ENCODE measurements at places on chromosomes 4 and X.
A peak's percentile ranks its signal among the peaks of the same experiment; 100 is the strongest.

- no peak overlapping the region for H3K27ac ChIP-seq
- DNase-seq = no peak
- H3K27me3 ChIP-seq = no peaks in the 10 kb centered on the region
- H3K36me3 ChIP-seq = no peaks in the 10 kb centered on the region
- no peak overlapping the region for H3K4me3 ChIP-seq
Observed at GRCh38 chr4:180203349-180203748, 2039.9 kb upstream of the TENM3 start.

DNA sequence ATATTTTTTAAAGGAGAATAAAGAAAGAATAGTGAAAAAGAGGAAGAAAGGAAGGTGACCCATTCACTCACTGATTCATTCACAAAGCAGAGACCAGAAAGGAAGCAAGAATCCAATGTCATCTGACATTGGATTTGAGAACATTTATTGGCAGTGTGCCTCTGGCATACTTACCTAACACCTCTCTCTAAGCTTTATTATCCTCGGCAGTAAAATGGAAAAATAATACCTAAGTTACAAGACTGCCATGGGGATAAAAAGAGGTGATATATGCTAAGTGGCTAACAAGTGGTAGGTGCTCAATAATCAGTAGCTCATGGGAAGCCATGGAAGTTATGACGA is 41.6 kb upstream of the PPARGC1A start:
- H3K27me3 ChIP-seq = no peaks in the 10 kb centered on the region
- no peak overlapping the region for H3K27ac ChIP-seq
- no peaks in the 10 kb centered on the region for H3K36me3 ChIP-seq
- no peak overlapping the region for H3K4me3 ChIP-seq
- no peak for DNase-seq

DNA sequence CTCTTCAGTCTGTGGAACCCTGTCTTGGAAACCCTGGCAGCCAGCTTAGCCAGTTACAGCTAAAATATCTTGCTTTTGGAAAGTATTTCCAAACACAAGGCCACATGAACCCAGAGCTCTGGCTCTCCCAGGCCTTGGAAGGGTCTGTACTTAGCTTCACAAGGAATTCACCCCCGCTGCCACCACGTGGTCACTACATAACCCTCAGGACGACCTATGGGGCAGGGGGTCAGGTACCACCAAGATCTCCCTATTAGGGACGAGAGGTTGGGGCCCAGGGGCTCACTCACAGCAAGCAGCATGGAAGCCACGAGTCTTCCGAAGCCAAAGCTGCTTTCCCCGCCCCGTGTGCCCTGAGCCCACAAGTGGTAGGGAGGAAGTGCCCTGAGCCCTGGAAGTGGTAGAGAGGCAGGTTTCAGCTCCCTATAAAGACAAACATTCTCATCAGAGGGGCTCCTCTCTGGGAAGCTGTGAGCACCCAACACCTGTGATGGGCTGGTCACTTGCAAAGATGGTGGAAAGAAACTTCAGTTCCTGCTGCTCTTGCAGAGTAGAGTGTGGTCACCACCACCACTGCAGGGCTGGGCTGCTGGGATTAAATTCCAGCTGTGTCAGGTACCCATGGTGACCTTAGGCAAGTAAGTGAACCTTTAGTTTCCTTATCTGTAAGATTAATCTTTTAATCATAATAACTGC is 4.7 kb upstream of the JAKMIP1 start:
- no peaks in the 10 kb centered on the region for H3K27me3 ChIP-seq
- H3K27ac ChIP-seq = no peak overlapping the region
- no peak for DNase-seq

- no peaks in the 10 kb centered on the region for H3K36me3 ChIP-seq
- no peak overlapping the region for H3K4me3 ChIP-seq
- H3K27me3 ChIP-seq = no peaks in the 10 kb centered on the region
- no peaks in the 10 kb centered on the region for H3K4me1 ChIP-seq
Observed at GRCh38 chr4:87512400-87512799, 16.8 kb downstream of the SPARCL1 start.

- no peak overlapping the region for H3K27ac ChIP-seq
- DNase-seq = no peak
- H3K4me1 ChIP-seq = peaks cover 2% of the 10 kb centered on the region
- peaks cover 12% of the 10 kb centered on the region for H3K36me3 ChIP-seq
- no peak overlapping the region for H3K4me3 ChIP-seq
Observed at GRCh38 chr4:145489556-145489955, 7.9 kb downstream of the SMAD1 start.

DNA sequence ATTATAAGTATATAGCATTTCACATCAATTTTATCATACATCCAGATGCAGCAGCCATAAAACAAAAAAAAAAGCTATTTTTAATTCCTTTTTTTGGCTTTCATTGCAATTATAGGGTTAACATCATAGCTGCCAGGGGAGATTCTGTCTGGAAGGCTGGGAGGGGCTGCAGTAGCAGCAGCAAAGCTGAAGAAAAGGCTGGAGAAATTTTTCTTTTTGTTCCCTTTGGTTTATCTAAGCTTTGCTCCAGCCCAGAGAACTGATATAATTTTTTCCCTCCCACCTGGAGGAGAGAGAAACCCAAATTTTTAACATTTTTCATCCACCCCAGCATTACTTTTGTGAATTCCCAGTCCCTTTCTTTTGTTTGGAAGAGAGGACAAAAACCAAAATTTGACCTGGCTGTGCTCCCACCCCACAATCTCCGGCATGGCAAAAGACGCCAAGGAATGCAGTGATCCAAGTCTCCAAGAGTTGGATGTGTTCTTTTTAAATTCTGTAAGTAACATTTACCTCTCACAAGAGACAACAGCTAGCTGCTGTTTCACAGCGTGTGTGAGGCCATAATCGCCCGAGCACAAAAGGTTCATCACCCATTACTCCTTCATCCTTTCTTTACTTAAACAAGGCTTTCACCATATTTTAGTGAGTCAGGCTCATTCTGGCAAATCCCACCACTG is 25.1 kb upstream of the FAM156A start:
- H3K4me1 ChIP-seq = peaks cover 3% of the 10 kb centered on the region
- H3K27me3 ChIP-seq = no peaks in the 10 kb centered on the region
- H3K4me3 ChIP-seq = peak overlapping the region; percentile 49
- peak overlapping the region; percentile 90 for H3K27ac ChIP-seq
- DNase-seq = no peak

- H3K36me3 ChIP-seq = no peaks in the 10 kb centered on the region
- no peak overlapping the region for H3K4me3 ChIP-seq
- H3K4me1 ChIP-seq = no peaks in the 10 kb centered on the region
Observed at GRCh38 chr4:2786152-2786671, 6.7 kb upstream of the SH3BP2 start.

DNA sequence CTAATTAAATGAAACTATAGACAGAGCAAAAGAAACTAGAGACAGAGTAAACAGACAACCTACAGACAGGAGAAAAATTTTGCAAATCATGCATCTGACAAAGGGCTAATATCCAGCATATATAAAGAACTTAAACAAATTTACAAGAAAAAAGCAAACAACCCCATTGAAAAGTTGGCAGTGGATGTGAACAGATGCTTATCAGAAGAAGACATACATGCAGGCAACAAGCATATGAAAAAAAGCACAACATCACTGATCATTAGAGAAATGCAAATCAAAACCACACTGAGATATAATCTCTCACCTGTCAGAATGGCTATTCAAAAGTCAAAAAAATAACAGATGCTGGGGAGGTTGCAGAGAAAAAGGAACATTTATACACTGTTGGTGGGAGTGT is 14.8 kb downstream of the ZNF280C start:
- no peaks in the 10 kb centered on the region for H3K4me1 ChIP-seq
- H3K36me3 ChIP-seq = peaks cover 40% of the 10 kb centered on the region
- H3K4me3 ChIP-seq = no peak overlapping the region
- no peak for DNase-seq

GRCh38 chr4:139903845-139904244 is 238.2 kb downstream of the MGST2 start:
- no peak overlapping the region for H3K27ac ChIP-seq
- H3K27me3 ChIP-seq = no peaks in the 10 kb centered on the region
- no peak overlapping the region for H3K4me3 ChIP-seq
- no peaks in the 10 kb centered on the region for H3K36me3 ChIP-seq

- H3K27ac ChIP-seq = no peak overlapping the region
- no peak for DNase-seq
- H3K27me3 ChIP-seq = no peaks in the 10 kb centered on the region
- H3K4me1 ChIP-seq = no peaks in the 10 kb centered on the region
Observed at GRCh38 chrX:100368167-100368566, 41.9 kb downstream of the PCDH19 start.

GRCh38 chrX:141839856-141840255 is 1.7 kb downstream of the MAGEC3 start:
- no peaks in the 10 kb centered on the region for H3K4me1 ChIP-seq
- H3K36me3 ChIP-seq = no peaks in the 10 kb centered on the region
- H3K27me3 ChIP-seq = no peaks in the 10 kb centered on the region
- no peak overlapping the region for H3K4me3 ChIP-seq
- no peak for DNase-seq

- no peak for DNase-seq
- no peak overlapping the region for H3K4me3 ChIP-seq
- no peaks in the 10 kb centered on the region for H3K27me3 ChIP-seq
- no peaks in the 10 kb centered on the region for H3K36me3 ChIP-seq
- H3K4me1 ChIP-seq = no peaks in the 10 kb centered on the region
Observed at GRCh38 chr4:155974996-155975395, 21.3 kb upstream of the CTSO start.

DNA sequence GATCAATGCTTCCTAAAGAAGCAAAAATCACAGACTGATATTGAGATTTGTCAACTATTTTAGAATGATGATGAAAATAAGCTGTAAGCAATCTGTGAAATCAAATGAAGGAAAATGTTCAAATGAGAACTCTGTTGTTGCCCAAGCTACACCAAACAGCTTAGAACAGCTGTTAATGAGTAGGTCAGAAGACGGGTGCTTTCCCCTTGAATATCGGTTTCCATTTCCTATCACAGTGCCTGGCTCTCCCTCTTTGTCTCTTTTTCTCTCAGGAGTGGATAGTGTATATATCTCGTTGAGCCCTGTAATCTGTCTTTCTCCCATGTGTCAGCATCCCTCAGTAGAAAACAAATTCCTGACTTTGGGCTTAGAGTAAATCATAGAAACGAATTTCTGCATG is 1592.9 kb upstream of the TENM3 start:
- no peak for DNase-seq
- no peaks in the 10 kb centered on the region for H3K27me3 ChIP-seq
- H3K27ac ChIP-seq = no peak overlapping the region

- H3K4me1 ChIP-seq = peaks cover 1% of the 10 kb centered on the region
- H3K27me3 ChIP-seq = no peaks in the 10 kb centered on the region
- H3K36me3 ChIP-seq = no peaks in the 10 kb centered on the region
- no peak for DNase-seq
- no peak overlapping the region for H3K4me3 ChIP-seq
Observed at GRCh38 chr4:127870281-127870680, 10.4 kb upstream of the PLK4 start.

- no peaks in the 10 kb centered on the region for H3K4me1 ChIP-seq
- no peak overlapping the region for H3K27ac ChIP-seq
- no peaks in the 10 kb centered on the region for H3K36me3 ChIP-seq
- H3K27me3 ChIP-seq = no peaks in the 10 kb centered on the region
- DNase-seq = no peak
Observed at GRCh38 chr4:48943387-48943786, 36.8 kb upstream of the OCIAD2 start.

DNA sequence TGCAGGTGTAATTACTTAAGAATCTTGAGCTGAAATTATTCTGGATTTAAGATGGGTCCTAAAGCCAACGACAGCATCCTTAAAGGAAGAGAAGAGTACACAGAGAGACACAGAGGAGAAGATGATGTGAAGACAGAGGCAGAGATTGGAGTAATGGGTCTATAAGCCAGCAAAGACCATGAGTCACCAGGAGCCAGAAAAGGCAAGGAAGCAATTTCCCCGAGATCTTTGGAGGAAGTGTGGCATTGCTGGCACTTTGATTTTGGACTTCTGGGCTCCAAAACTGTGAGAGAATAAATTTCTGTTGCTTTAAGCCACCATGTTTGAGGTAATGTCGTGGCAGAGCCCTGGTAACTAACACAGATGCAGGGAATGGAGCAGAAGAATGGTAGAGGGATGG is 32.4 kb upstream of the LGI2 start:
- no peaks in the 10 kb centered on the region for H3K36me3 ChIP-seq
- no peak overlapping the region for H3K4me3 ChIP-seq
- no peak overlapping the region for H3K27ac ChIP-seq
- peaks cover 2% of the 10 kb centered on the region for H3K4me1 ChIP-seq
- no peak for DNase-seq

DNA sequence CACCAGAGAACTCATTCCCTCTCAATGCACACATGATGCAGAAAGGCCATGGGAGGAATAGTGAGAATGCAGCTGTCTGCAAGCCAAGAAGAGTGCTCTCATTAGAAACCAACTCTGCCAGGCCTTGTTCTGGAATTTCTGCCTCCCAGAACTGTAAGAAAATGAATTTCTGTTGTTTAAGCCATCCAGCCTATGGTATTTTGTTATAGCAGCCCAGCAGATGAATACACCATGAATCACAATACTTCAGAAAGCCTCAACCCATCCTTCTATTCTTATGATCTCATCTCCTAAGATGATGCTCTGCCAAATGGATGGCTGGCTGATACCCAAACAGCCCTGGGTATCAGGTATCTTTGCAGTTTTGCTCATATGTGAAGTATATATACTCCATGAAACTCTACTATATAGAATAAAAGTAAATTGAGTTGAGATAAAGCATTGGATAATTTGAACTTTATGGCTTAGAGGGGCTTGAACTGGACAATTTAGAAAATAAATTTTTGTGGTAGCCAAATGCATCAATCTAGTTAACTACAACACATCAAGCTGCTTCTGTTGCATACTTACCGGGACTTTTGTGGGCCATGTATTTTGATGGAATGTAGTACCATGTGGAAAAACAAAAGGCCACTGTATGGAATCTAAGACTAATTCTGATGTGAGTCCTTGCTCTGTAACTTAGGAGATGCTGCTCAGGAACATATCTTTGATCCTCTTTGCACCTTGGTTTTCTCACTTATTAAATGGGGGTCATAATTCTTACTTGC is 245.9 kb downstream of the HS3ST1 start:
- no peak overlapping the region for H3K4me3 ChIP-seq
- no peak for DNase-seq
- H3K36me3 ChIP-seq = no peaks in the 10 kb centered on the region
- H3K4me1 ChIP-seq = no peaks in the 10 kb centered on the region
- no peaks in the 10 kb centered on the region for H3K27me3 ChIP-seq

- H3K4me3 ChIP-seq = no peak overlapping the region
- no peaks in the 10 kb centered on the region for H3K27me3 ChIP-seq
- peaks cover 4% of the 10 kb centered on the region for H3K4me1 ChIP-seq
- H3K36me3 ChIP-seq = no peaks in the 10 kb centered on the region
- no peak for DNase-seq
Observed at GRCh38 chr4:10664408-10664807, 20.2 kb downstream of the CLNK start.

- no peaks in the 10 kb centered on the region for H3K27me3 ChIP-seq
- H3K36me3 ChIP-seq = no peaks in the 10 kb centered on the region
- no peak for DNase-seq
Observed at GRCh38 chr4:113835005-113835404, 73.5 kb upstream of the CAMK2D start.

DNA sequence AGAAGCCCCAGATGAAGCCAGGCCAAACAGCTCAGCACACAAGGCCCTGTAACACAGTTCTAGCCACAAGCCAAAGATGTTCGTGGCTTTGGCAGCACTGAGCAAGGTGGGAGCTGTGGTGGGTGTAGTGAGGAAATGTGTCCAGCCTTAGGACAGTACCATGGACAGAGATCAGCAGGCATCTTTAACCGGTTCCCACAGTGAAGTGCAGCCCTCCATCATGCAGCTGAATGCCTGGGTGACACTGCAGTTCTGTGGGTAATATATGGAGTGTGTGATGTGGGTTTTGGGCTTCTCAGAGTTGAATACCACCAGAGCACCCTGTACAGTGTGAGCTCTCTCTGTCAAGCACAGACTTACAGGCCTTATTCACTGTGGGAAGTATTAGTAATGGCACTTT is 6.0 kb upstream of the NEXMIF start:
- DNase-seq = peak; percentile 4
- H3K4me3 ChIP-seq = no peak overlapping the region
- H3K4me1 ChIP-seq = no peaks in the 10 kb centered on the region
- H3K27me3 ChIP-seq = no peaks in the 10 kb centered on the region
